ENCODE measurements at places on chromosomes 7 and 10.

- DNase-seq = no peak
These were observed 66.3 kb downstream of the CYTH3 start for GRCh38 chr7:6205971-6206660.

GRCh38 chr10:79142064-79142491 is 73.3 kb downstream of the ZMIZ1 start:
- DNase-seq = no peak

GRCh38 chr10:5892007-5892406 is 2.0 kb downstream of the FBH1 start:
- no peak for DNase-seq

DNA sequence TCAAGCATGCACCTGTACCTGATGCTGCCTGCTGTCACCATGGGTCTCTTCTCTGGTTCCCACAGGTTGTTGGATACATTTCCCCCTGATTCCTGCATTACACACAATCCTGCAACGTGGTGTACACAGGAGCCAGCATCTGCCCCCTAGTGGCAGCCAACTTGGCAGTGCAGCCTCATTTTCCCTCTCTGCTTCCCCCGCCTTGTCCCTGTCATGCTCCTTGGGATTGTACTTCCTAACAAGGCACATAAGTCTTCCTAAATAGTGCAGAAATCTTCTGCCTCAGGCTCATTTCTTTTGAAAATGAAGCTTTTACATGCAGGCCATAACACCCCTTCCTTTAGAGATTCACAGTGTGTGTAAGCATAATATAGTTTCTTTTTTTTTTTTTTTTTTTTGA is 387.5 kb downstream of the CCSER2 start:
- no peak for DNase-seq

- no peak for DNase-seq
These were observed 75.4 kb downstream of the OTUD1 start for GRCh38 chr10:23514321-23514720.

DNA sequence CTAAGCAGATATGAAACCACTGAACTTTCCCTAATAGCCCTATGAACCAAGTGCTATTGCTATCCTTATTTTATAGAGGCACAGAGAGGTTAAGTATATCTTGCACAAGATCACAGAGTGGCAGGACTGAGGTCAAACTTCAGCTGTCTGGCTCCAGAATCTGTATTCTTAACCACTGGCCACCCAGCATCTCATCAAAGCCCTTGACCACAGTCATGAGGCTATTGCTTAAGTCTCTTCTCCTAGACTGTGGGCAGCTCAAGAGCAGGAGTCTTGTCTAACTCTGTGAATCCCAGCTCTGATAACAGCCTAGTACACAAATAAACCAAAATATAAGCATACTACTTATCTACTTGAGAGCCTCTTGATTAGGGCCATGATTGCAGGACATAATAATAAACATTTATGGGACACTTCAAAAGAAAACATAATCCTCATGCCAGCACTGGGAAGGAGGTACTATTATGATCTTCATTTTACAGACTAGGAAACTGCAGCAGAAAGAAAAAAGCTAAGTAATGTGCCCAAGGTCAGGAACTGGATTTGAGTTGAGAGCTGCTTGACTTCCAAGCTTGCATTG is 22.4 kb upstream of the SMC3 start:
- no peak for DNase-seq

- DNase-seq = no peak
These were observed 30.1 kb upstream of the ASAH2 start for GRCh38 chr10:50281210-50281966.

DNA sequence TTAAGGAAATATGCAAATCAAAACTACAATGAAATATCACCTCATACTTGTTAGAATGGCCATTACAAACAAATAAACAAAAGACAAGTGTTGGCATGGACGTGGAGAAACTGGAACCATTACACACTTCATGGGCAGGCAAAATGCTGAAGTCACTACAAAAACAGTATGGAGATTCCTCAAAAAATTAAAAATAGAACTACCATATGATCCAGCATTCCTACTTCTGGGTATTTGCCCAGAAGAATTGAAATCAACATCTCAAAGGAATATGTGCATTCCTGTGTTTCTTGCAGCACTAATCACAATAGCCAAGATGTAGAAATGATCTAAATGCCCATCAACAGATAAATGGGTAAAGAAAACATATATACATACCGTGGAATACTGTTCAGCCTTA is 83.6 kb downstream of the NRCAM start:
- no peak for DNase-seq

GRCh38 chr7:123655614-123656013 is at the start of gene LMOD2:
LMOD2 (plus strand) TSS chr7:123655866; CDS start chr7:123655964, 98 bp downstream.
- DNase-seq = peak; percentile 92

DNA sequence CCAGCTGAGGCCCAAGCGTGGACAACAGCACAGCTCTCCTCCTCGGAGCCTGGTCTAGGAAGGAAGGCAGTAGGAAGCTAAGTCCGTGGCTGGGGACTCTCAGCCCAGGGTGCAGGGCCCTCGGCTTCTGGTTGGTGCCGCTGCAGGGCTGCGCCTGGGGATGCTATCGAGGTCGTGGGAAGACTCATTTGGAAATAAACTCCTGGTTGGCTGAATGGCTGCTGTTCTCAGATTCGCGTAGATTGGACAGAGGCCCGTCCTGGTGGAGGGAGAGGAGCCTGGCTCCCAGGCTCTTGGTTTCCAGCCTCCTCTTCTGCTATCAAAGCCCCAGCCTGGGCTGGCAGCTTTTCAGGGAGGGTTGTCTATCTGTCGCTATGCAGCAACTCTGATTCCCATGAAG is 152.6 kb upstream of the FZD8 start:
- DNase-seq = no peak

DNA sequence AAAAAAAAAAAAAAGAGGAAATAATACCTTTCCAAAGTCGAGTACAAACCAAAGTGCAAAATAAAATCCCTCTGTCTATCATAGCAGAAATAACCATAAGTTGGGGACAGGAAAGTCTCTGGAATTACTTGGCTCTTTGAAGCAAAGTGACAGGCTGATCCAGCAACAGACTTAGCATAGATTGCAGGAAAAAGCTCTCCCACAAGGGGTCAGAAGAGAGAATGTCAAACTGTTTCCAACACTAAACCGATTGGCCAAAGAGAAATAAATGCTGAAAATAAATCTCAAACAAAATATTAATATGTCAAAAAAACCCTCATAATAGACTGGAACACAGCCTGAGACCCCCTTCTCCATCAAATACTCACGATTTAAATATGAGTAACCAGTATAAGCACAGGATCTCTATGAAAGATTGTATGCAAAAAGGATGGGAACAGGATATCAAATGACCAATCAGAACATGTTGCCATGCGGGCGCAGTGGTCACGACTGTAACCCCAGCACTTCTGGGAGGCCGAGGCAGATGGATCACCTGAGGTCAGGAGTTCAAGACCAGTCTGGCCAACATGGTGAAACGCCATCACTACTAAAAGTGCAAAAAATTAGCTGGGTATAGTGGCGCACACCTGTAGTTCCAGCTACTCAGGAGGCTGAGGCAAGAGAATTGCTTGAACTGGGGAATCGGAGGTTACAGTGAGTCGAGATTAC is 1000.7 kb upstream of the LRRN3 start:
- no peak for DNase-seq

Measured in gastrocnemius medialis (tissue), 4 donors.